ENCODE measurements at places on chromosomes 2 and 18. TPM values are rescaled to one million over a fixed set of nuclear protein-coding genes. Genes with fewer than 3 reads are reported as not detected.

The KCNE4 gene
- total RNA-seq, result 0.21 TPM

The METAP1D gene
- 8.6 TPM for total RNA-seq

The DYNAP gene
- total RNA-seq, result not detected

The CCDC148 gene
- total RNA-seq, result 0.92 TPM

GRCh38 chr2:71551631-71551915, 98.2 kb downstream of the DYSF start:
- no peaks in the 10 kb centered on the region for H3K4me1 ChIP-seq
- H3K27ac ChIP-seq, result no peak overlapping the region
- no peak for DNase-seq
- H3K36me3 ChIP-seq, result no peaks in the 10 kb centered on the region
- no peak overlapping the region for H3K4me3 ChIP-seq
- H3K27me3 ChIP-seq, result no peaks in the 10 kb centered on the region

DNA sequence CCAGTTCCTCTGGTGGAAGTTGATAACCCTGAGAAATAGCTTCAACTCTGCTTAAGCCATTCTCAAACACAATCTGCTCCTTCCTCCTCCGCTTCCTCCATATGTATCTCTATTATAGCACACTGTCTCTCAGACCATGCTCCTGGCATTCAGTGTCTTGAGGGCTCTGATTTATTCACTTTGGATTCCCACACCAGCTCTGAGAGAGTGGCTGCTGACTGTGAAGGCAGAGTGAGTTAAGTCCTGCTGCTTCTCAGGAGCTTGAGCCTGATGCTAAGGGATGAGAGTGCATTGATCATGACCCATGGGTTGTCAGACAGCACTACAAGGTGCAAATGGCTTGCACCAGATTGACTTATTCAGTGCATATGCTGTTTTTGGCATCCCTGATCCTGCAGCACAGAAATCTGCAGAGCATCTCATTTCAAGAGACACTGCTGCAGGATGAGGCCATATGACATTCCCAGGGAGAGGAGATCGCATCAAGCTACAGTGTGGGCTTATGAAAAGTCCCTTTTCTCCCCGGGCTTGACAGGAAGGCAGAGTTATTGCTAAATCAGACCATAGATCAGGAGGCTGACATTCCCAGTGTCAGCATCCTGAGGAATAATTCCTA, 500.5 kb upstream of the RAB6C start:
- H3K4me3 ChIP-seq, result no peak overlapping the region
- H3K4me1 ChIP-seq, result no peaks in the 10 kb centered on the region
- DNase-seq, result no peak
- no peaks in the 10 kb centered on the region for H3K36me3 ChIP-seq

GRCh38 chr2:229947544-229947943, 25.2 kb downstream of the FBXO36 start:
- H3K4me1 ChIP-seq, result no peaks in the 10 kb centered on the region
- no peaks in the 10 kb centered on the region for H3K36me3 ChIP-seq
- H3K27ac ChIP-seq, result no peak overlapping the region
- H3K4me3 ChIP-seq, result no peak overlapping the region
- H3K27me3 ChIP-seq, result no peaks in the 10 kb centered on the region

DNA sequence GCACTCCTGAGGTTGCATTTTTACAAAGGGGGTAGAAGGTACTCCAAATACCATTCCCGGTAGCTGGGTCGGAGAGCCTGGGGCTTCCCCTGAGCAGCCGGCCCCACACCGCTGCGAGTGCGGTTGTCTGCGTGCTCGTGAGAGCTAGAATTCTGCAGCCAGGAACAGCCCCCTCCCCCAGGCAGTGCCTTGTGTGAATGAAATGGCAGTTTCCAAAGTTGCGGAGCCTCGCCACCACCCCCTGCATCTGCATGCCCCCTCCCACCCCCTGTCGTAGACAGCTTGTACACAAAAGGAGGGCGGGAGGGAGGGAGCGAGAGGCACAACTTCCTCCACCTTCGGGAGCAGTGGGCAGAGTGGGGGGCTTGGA, 1.1 kb downstream of the MYCN start:
- H3K36me3 ChIP-seq, result no peaks in the 10 kb centered on the region
- peaks cover 26% of the 10 kb centered on the region for H3K27me3 ChIP-seq
- H3K27ac ChIP-seq, result no peak overlapping the region
- peaks cover 12% of the 10 kb centered on the region for H3K4me1 ChIP-seq

DNA sequence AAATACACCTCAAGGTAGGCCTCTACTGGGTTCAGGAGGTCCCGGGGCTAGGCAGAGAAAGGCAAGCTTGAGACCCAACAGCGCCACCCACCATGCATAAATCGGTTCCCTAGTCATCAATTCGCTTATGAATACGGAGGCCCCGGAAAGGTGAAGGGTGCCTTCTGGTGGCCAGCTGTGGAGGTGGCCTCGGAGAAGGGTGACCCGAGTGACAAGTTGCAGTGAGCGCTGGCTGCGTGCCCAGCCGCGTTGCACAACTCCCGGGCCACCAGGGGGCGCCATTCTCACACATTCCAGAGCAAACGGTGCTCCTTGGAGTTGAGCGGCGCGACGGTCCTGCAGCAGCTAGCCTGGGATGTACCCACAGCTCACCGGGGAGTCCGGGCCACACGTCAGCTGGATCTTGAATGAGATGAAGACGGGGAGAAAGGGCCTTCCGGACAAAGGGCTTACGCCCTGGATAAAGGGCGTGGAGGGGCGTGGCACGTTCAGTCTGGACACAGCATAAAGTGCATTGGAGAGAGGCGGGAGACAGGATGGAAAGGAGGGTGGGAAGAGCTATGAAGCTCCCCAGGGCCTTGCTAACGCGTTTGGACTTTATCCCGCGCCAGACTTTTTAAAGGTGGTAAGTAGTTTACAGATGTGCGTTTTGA, 20.4 kb downstream of the TMSB10 start:
- H3K36me3 ChIP-seq, result no peaks in the 10 kb centered on the region
- peak; percentile 97 for DNase-seq
- H3K27me3 ChIP-seq, result no peaks in the 10 kb centered on the region

DNA sequence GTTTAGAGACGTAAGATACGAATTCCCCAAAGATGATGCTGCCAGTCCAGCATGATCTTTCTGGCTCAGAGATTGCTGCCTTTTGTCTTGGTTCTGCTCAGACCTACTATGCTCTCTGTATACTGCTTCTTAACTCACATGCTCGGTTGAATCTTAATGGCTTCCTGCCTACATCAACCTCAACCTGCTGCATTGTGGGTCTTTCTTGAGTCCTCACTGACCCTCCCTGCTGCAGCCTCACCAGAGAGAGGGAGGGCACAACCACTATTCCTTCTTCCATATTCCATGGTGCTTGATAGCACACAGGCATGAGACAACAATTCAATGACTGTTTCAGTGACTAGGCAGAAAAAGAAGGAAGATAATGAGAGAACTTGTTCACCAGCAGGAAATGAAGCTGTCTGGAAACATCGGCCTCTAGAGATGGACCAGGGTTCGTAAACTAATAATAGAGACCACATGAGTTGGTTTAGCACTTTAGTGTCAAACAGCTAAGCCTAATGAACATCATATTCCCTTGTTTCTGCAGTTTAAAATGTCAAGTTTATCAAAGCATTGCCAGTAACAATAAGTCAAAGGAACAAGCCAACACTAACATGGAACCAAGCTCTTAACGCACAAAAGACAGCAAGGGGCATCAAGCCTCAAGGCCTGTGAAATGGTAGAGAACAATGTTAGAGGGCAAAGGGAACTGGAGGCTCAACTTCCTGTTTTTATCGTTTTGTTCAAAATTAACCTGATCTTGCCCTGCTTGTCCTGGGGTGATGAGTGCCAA, 333.9 kb downstream of the PDE11A start:
- no peak overlapping the region for H3K27ac ChIP-seq
- peaks cover 2% of the 10 kb centered on the region for H3K27me3 ChIP-seq
- no peak overlapping the region for H3K4me3 ChIP-seq
- H3K36me3 ChIP-seq, result no peaks in the 10 kb centered on the region

DNA sequence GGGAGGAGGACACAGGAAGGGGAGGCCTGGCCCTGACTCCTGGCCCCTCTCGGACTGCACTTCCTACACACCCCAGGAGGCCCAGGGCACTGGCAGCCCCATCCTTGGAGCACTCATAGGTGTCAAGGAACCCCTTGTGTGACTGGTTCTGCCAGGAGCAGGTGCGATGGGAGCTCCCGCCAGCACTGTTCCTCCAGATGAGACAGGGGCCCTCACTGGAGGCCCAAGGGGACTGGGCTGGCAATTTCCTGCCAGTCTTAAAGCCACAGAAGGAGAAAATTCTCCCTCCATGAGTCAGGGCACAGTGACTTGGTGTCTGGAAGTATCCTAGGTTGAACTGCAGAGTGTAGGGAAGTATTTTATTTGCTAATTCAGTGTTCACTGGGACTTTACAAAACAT, 42.8 kb upstream of the MAL start:
- H3K27me3 ChIP-seq, result 0 out of 2 replicates have a peak, but pooled peaks cover 4% of the 10 kb centered on the region
- H3K36me3 ChIP-seq, result no peaks in the 10 kb centered on the region
- H3K27ac ChIP-seq, result no peak overlapping the region
- H3K4me1 ChIP-seq, result no peaks in the 10 kb centered on the region
- H3K4me3 ChIP-seq, result no peak overlapping the region

DNA sequence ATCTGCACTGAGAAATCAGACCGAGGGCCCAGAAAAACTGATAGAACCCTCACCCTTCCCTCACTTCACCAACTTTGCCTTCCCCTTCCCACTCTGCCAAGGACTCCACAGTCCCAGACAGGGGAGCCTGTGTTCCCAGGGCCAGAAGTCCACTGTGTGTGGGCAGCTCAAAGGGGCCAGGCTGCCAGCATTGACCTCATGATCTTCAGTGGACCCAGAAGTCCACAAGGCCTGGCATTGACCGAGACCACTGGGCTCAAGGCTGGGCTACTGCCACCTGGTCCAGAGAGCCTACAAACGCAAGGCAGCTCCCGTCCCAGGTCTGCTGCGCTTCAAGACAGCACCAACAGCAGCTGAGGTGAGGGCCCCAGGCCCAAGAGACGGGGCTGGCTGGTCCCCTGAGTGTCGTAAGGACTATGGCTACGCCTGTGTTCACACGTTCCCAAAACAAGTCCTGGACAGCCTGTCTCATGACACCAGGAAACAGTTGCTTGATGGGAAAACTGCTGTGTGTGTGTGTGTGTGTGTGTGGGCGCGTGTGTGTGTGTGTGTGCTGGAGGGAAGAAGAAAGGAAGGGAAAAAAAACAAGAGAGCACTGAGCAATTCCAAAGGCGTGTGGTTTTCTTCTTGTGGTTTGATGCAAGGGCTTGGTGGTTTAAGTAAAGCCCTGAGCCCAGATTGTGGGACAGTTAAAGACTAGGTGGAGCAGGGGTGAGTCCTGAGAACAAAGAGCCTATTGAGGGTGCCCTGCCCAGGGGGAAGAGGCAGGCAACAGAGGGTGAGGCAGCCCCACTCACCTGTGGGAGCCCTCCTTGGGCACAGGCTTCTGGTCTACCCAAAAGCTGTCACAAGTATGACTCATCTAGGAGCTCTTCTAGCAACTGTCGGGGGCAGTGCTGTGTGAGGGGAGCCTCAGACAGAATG, 46.6 kb upstream of the ZBTB7C start:
- no peaks in the 10 kb centered on the region for H3K4me1 ChIP-seq
- H3K27me3 ChIP-seq, result no peaks in the 10 kb centered on the region
- no peak overlapping the region for H3K27ac ChIP-seq
- DNase-seq, result no peak
- no peak overlapping the region for H3K4me3 ChIP-seq

GRCh38 chr2:125581557-125581956, 1074.4 kb upstream of the GYPC start:
- no peaks in the 10 kb centered on the region for H3K4me1 ChIP-seq
- H3K4me3 ChIP-seq, result no peak overlapping the region
- no peak for DNase-seq
- no peak overlapping the region for H3K27ac ChIP-seq
- no peaks in the 10 kb centered on the region for H3K36me3 ChIP-seq
- H3K27me3 ChIP-seq, result no peaks in the 10 kb centered on the region

- no peak for DNase-seq
- no peak overlapping the region for H3K4me3 ChIP-seq
- no peaks in the 10 kb centered on the region for H3K36me3 ChIP-seq
- no peaks in the 10 kb centered on the region for H3K27me3 ChIP-seq
- no peaks in the 10 kb centered on the region for H3K4me1 ChIP-seq
These were observed 292.9 kb downstream of the IKZF2 start for GRCh38 chr2:212858496-212858895.

DNA sequence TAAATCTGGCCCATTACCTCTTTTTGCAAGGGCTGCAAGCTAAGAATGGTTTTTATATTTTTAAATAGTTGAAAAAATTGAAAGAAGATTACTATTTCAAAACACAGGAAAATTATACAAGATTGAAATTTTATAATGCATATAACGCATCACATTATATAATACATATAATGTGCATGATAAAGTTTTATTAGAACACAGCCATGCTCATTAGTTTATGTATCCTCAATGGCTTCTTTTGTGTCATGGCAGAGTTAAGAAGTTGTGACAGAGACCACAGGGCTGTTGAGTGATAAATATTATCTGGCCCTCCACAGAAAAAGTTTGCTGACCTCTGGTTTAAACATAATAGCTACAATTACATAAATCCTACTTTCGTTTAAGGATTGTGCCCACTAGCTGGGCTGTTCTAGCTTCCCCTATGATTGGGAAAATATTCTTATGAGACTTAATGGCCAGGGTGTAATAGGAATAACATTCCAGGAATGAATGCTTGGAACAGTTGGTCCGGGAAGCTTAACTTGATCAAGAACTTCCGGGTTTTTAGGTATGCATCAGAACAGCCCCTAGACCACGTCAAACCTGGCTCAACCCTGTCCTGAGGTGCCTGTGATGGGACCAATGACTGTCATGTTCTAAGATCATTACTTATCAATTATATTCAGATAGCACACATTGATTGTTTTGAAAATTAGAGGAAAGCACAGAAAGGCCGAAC, 98.7 kb upstream of the LPIN2 start:
- DNase-seq, result no peak
- no peak overlapping the region for H3K27ac ChIP-seq
- H3K4me1 ChIP-seq, result no peaks in the 10 kb centered on the region
- H3K36me3 ChIP-seq, result no peaks in the 10 kb centered on the region
- H3K4me3 ChIP-seq, result no peak overlapping the region
- H3K27me3 ChIP-seq, result no peaks in the 10 kb centered on the region

- DNase-seq, result no peak
- peaks cover 5% of the 10 kb centered on the region for H3K27me3 ChIP-seq
- no peak overlapping the region for H3K4me3 ChIP-seq
- H3K36me3 ChIP-seq, result no peaks in the 10 kb centered on the region
These were observed 84.8 kb upstream of the BCL2L11 start for GRCh38 chr2:111035830-111036441.

DNA sequence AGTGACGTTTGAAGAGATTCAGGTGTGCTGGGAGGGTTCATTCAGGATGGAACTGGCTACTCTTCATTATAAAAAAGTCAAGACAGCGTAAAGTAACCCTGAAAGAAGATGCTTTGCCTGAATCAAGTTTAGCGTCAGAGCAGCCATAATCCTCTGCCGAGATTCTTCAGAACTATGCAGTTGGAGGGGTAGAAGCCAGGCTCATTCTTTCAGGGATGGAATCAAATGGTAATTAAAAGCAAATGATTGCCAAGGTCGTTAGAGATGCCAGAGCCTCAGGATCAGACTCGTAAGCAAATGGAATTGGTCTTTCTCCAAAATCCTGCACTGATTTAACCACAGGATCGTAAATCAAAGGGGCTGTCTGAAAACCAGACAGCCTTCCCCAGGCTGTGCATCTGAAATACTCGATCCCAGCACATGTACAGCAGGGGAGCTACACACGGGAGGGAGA, 21.9 kb downstream of the APCDD1 start:
- H3K4me1 ChIP-seq, result no peaks in the 10 kb centered on the region
- H3K27me3 ChIP-seq, result peaks cover 23% of the 10 kb centered on the region
- H3K4me3 ChIP-seq, result no peak overlapping the region
- no peak for DNase-seq
- no peaks in the 10 kb centered on the region for H3K36me3 ChIP-seq

GRCh38 chr2:221761260-221761659, 189.2 kb upstream of the EPHA4 start:
- no peaks in the 10 kb centered on the region for H3K36me3 ChIP-seq
- no peaks in the 10 kb centered on the region for H3K4me1 ChIP-seq
- no peak overlapping the region for H3K4me3 ChIP-seq
